ENCODE measurements at places on chromosomes 1 and 21.

DNA sequence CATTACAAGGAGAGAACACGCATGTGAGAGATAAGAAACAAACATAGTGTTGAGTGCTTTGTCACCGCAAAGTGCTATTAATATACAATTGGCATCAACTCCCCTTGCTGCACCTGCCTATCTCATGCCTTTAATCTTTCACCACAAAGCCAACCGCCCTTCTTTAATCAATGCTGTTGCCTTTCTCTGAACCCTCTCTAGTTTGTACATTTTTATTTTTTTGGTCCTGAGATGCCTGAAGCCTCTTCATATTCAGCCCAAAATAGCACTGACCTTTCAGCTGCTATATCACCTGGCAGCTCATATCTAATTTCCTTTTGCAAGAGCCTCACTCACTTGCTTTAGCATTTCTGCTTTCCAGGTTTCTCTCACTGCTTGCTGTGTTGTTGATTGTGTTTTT is 504.7 kb downstream of the NUF2 start:
- no peak for DNase-seq

- no peak for DNase-seq
These were observed 80.8 kb upstream of the UBE2U start for GRCh38 chr1:64122588-64122987.

DNA sequence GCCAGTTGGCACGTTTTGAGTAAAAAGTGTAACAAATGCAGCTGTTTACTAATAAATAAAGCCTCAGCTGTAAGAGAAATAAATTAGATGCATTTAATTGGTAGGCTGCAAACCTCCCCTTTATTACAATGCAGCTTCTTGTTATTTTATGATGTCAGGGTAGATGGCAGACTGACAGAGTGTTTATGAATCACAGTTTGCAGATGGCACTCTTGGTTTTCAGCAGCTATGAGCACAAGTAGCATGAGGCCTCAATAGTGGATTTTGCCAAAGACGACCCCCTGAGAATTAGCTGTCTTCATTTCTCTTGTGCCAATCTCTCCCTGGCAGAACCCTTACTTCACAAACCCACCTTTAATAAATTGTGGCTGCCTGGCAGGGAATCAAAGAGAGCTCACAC is 161.2 kb upstream of the C1orf87 start:
- DNase-seq = no peak

- DNase-seq = no peak
These were observed 31.2 kb upstream of the IFNAR2 start for GRCh38 chr21:33198346-33199099.

Data from HepG2 (cell line).